ENCODE measurements at places on chromosomes 7 and 10.

DNA sequence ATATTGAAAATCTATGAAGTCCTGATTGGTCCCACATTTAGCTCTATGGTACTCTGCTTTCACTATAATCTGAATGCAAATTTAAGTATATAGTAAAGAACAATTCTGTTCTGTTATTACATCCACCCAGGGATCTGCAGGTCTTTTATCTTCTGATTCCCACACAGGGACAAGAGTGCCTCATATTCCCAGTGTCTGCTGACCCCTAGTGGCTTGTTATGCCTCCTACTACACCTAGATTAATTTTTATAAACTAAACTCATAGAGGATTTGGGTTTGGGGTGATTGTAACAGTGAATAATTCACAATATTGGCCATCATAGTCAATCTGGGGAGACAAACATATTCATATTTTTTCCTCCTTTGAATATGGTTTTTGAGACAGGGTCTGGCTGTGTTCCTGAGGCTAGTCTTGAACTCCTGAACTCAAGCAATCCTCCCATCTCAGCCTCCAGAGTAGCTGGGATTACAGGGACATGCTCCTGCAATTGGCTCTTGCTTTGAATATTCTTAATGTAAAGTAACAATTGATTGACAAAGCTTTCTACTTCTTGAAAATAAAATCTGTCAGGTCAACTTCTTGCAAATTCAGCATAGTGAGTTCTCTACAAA is 282.1 kb downstream of the KCND2 start:
- peak; percentile 76 for DNase-seq

- no peak for DNase-seq
Measured at GRCh38 chr7:18513343-18513742, 17.8 kb downstream of the HDAC9 start.

DNA sequence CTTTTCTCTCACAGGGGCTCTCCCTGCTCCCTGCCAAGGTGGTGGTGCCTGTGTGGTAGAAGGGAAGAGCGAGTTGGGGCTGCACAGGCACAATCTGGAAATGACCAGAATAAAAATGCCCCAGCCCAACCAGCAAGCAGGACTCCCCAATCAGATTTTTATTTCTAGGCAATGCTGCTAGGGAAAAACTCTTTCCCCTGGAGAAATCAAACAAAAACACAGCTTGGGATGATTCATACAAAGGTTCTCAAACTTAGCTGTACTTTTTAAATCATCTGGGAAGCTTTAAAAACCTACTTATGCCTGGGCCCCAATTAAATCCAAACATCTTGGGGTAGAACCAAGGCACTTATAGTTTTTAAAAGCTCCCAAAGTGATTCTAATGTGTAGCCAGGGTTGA is 243.2 kb downstream of the HTR7 start:
- DNase-seq, result no peak

DNA sequence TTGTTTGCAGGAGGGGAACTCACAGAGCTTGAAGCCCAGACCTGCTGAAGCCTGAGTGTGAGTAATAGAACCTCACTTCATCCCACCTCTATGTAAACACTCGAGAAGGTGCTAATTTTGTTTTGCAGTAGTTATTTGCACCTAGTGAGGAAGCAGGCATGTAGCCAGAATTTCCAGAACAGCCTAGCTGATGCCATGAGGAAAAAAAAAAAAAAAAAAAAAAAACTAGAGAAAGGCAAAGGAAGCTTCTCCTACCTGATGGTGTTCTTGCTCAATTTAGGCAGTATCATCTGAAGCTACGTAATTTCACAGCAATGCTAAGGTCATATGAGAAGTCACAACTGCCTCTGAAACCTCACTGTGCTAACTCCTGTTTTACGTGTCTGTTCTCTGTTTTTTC is 13.6 kb upstream of the GPR37 start:
- DNase-seq, result no peak

- DNase-seq, result peak; percentile 79
Measured at GRCh38 chr7:140232957-140233917, 56.5 kb upstream of the KDM7A start.

DNA sequence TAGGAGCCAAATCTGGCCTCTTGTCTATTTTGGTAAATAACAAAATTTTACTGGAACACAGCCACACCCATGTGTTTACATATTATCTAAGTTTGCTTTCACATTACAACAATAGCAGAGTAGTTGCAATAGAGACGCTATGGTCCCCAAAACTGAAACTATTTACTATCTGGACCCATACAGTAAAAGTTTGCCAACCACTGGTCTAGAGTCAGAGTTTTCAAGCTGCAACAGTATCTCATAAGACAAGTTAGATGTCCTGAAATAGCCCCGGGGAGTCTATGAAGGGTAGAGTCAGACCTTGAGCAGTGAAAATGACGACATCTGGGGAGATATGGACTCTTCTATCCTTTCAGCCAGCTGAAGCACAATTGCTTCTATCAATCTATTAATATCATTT is 74.2 kb downstream of the CTNNA3 start:
- peak; percentile 59 for DNase-seq

- no peak for DNase-seq
Measured at GRCh38 chr10:51367127-51367526, 292.8 kb downstream of the PRKG1 start.

DNA sequence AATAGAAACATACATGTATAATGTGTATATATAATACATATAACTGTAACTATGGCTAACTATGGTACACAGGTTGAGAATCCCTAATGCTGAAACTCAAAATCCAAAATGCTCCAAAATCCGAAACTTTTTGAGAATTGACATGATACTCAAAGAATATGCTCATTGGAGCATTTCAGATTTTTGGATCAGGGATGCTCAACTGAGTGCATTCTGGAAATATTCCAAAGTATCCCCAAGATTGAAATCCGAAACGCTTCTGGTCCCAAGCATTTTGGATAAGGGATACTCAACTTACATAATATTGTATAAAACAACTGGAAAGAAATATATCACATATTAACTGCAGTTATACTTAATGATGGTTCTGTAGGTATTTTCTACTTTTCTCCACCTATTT is 94.2 kb upstream of the ASAH2 start:
- DNase-seq, result no peak

GRCh38 chr7:38660427-38661099 is 29.4 kb upstream of the AMPH start:
- peak; percentile 53 for DNase-seq

GRCh38 chr10:75505840-75506506 is 74.5 kb downstream of the LRMDA start:
- DNase-seq, result peak; percentile 70

DNA sequence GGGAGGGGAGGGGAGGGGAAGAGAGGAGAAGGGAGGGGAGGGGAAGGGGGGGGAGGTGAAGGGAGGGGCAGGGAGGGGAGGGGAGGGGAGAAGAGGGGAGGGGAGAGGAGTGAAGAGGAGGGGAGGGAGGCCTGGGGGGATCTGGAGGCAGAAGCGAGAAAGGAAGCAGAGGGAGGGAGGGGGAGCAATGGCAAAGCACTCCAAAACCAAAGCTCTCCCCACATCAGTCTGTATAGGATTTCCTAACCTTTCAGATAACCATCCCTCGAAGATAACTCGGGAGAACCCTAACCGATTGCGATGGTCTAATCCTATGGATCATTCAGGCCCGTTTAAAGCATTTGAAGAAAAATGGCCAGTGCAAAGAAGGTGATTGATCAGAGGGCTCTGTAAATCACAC is 19.0 kb downstream of the EBF3 start:
- no peak for DNase-seq

DNA sequence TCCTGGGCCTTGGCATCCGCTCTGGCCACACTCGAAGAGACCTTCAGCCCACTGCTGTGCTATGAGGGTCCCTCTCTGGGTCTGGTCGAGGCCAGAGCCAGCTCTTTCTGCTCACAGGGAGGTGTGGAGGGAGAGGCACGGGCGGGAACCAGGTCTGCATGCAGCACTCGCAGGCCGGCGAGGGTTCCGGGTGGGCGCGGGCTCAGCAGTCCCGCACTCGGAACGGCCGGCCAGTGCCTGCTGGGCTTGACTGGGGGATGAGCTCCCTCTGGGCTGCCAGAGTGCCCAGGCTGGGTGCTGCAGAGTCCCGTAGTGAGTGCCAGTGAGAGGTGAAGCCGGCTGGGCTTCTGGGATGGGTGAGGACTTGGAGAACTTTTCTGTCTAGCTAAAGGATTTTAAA is 882.7 kb downstream of the XPNPEP1 start:
- DNase-seq, result no peak

DNA sequence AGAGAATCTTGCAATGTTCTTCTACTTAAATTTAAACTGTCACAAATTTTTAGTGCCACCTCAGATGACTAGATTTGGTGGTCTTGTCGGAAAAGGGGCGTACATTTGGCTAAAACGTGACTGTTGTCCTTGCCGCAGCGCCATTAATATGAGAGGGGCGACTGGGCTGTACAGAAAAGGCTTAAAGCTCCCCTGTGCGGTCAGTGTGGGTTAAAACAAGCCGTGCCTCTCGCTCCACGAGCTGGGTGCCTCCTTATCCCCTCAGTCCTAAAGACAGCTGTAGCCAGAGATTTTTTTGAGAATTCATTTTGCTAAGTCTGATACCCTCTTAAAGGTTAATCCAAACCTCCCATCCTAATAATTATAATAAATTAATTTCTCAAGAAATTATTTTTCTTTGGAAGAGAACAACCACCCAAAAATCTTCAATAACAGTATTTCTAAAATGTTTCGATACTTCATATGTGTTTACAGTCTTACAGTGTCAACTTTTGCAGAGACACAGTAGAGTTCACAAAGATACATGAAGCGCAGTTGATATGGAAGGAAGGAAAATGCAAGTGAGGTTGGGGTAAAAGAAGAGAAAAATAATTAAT is 68.6 kb downstream of the C7orf25 start:
- peak; percentile 3 for DNase-seq

GRCh38 chr10:84938117-84938905 is 609.9 kb downstream of the CCSER2 start:
- DNase-seq, result no peak

- DNase-seq, result no peak
Measured at GRCh38 chr10:675532-675931, 13.9 kb downstream of the DIP2C start.

GRCh38 chr10:117546581-117547015 is 4.1 kb downstream of the EMX2 start:
- DNase-seq, result no peak

DNA sequence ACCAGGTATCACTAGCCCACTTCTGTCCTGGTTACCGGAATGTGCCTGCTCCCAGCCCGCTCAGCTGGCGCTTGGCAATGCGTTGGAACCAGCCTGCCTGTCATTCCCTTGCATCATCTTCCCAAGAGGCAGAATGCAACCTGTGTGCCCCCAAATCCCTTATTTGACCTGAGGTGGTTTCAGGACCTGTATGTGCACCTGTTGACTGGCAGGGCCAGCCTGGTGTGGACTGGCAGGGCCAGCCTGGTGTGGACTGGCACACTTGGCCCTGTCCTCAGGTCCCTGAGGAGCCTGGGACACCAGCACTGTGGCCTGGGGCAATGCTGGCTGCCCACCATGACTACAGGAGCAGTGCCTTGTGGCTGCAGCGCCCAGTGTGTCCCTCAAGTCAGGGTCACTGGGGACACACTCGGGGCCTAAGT is 38.2 kb downstream of the ZNF467 start:
- no peak for DNase-seq

- peak; percentile 85 for DNase-seq
Measured at GRCh38 chr10:77710759-77711682, 73.4 kb upstream of the KCNMA1 start.

GRCh38 chr10:125396676-125397075 is 236.3 kb upstream of the CTBP2 start:
- DNase-seq, result no peak

DNA sequence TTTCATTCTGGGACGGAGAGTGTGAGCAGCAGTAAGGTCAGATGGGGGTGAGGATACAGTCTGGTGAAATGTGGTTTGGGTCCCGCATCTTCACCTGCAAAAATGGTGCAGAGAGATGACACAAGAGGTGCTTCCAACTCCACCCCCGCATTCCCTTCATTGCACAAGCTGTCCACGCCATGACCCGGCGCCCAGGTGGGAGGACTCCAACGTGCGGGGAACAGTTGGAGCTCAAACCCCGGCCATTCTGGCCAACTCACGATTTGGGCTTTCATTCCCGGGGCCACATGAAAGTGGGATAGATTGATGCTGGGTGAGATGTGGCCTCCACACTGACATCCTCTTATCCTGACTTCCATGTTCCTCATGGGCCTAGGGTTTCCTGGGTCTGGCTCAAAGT is 34.6 kb upstream of the ZNF273 start:
- DNase-seq, result no peak

DNA sequence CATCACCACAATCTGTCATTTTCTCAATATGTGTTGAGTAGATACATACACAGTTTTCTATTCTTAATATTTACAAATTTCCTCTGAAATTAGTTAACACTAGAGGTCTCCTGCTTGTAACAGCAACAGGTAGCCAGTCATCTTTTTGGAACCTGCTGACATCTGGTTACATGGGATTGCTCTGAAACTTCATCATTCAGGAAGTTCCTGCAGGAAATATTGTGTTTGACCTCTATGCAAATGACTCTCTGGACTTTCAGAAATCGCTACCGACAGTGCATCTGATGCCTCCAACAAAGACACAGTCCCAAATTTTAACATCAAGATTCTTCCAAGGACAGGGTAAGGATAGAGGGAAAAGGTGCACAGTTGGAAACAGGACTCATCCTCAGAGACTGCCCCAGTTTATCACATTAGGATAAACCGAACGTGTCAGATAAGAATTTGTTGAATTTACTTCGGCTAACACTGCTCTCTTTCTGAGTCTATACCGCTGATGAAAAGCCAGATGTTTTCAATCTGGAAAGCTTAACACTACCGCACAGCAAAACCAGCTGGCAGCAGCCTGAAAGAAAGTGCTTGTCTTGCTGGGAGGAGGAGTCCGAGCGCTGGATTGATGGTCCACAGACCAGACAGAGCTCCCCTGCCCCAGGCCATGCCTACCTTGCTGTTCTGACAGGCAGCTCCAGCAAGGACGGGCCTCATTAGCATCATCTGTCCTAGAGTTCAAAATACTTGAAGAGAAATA is 633.4 kb downstream of the PARD3 start:
- DNase-seq, result no peak

- DNase-seq, result peak; percentile 65
Measured at GRCh38 chr10:108852211-108852610, 1071.1 kb downstream of the XPNPEP1 start.

- no peak for DNase-seq
Measured at GRCh38 chr7:69295977-69296376, 302.3 kb upstream of the AUTS2 start.

GRCh38 chr10:129033790-129034272 is 433.2 kb upstream of the MGMT start:
- DNase-seq, result no peak

All from GM12865 (cell line).